ENCODE measurements at places on chromosomes 13 and 19.

- no peak for DNase-seq
These were observed 53.8 kb downstream of the ESD start for GRCh38 chr13:46743191-46743590.

GRCh38 chr13:44648392-44649103 lies 72.4 kb upstream of the TSC22D1 start:
- no peak for DNase-seq

GRCh38 chr19:47109541-47110375 lies 3.8 kb downstream of the ZC3H4 start:
- no peak for DNase-seq

DNA sequence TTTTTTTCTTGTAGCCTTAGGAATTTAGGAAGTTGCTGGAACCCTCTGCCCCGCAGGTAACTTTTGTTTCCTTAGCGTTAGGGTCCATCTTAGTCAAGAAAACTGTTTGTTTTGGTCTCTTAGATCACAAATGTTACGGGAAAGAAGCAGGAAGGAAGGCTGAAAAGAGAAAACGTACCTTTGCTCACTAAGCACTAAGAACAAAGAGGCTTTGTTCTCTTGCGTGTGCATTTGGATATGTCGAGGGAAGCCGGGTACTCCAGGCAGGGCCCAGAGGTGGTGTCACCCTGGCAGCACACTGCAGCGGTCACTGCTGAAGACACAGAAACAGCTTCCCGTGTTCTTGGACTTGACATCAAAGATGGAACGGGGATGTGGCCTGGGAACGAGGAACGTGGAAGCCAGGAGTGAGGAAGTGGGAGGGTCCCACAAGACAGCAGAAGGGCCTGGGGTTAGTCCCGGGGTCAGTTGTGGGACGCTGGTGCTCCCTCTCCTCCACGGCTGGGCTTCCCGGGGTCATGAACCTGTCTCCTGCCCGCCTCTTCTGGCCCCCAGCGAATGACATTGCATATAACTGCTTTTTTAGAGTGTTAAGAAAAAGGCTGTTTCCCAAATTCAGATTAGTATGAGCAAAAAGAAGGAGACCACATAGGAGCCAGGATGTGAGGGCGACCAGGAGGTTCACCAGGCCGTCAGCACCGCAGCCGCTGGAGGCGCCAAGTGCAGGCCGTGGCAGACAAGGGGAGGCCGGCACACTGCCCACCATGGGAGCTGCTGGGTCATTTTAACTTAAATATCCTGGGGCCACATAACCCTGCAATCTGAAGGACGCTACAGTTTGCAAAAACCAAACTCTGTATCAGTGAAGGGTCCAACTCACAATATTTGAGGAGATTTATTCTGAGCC lies 31.6 kb downstream of the ATP11A start:
- DNase-seq: no peak

- no peak for DNase-seq
These were observed 14.6 kb downstream of the XRCC1 start for GRCh38 chr19:43560687-43561086.

- no peak for DNase-seq
These were observed 28.9 kb upstream of the CACTIN start for GRCh38 chr19:3655402-3656072.

DNA sequence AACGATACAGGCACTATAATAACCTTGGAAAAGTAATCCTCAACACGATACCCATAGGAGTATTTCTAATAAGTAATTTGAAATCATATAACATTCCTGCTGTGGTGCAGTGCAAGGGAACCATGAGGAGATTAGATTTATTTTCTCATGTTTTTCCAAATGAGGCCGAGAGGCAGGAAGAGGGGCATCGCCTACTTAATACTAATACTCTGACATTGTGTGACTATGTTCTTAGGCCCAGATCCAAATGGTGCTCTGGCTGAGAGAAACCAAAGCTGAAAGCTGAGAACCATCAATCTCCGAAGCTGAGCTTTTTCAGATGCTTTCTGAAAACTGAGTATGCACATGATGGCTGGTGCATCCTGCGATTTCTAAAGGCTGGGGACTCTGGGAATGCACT lies 248.0 kb upstream of the MAB21L1 start:
- no peak for DNase-seq

DNA sequence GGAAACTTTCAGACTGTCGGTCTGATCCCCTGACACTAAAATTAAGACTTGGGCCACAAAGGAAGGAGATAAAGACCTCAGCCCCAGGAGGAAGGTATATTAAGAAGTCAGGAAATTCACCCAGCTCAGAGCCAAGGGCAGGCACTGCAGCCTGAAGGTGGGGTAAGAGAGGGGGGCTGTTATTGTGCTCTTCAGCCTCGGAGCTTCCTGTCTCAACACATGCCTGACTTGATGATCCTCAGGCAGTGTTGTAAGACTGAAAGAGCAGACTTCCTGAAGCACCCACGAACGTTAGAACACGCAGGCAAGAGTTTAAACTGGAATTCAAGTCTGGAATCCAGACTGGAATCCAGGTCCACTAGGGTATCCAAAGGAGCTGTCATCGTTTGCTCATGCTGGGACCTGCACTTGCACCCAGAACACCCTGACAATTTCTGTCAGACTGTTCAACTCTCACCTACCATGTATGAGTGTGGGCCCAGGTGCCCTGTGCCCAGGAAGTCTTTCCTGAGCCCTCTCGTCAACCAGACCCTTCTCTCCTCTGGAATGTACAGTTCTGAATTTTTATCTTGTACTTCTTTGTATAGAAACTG lies 10.7 kb upstream of the FLT1 start:
- DNase-seq: no peak

DNA sequence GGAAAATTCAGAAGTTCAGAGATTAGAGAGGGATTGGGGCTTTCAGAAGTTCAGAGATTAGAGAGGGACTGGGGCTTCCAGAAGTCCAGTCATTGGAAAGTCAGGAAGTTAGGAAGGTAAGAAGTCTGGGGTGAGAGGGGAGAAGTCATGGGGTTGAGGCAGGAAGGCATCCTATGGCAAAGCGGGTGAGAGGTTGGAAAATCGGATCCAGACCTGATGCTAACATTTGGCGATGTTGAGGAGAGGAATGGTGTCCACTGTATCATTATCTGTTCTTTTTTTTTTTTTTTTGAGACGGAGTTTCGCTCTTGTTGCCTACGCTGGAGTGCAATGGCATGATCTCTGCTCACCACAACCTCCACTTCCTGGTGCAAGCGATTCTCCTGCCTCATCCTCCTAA lies 11.1 kb downstream of the SYT3 start:
- DNase-seq: no peak

DNA sequence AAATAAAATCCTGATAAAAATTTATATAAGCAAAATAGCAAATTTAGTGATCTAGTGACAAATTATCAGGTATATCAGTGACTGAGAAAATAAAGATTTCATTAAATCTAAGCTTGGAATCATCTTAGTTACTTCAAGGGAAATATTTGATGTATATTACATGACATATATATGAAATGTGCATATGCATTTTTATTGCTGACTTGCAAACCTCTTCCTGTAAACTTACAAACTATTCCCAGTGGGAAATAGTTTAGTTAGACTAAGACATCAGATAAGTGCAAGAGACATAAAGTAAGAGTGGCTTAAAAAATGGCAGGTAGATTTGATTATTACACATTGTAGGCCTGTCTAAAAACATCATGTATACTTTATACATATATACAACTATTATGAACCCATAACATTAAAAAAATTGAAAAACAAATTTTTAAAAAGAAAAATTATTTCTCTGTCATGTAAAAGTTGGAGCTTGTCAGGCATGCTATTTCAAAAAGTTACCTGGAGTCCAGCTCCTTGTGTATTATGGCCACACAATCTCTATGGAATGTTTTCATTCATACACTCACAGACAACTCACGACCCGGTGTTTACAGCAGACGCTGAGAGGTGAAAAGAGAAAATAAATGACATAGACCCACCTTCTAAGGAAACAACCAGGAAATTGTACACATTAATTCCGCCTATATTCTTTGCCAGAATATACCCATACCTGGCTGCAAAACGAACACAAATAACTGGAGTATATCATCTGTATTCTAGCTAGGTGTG lies 724.5 kb downstream of the SLITRK6 start:
- no peak for DNase-seq

DNA sequence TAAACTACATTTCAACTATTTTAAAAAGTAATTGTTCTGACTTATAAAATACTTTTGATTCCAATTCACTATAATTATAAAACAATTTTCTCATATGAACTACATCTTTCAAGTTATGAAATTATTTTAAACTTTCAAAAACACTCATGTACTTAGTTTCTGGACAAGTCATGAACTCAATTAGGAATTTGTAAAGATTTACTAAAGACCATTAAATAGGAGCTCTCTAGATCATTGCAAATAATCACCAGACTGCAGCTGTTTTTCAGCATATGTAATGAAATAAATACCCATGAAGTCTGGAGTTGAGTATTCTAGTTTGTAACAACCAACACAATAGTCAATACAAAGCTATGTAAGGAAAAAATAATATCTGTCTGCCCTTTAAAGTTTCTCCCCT lies 605.1 kb upstream of the MIR17HG start:
- no peak for DNase-seq

DNA sequence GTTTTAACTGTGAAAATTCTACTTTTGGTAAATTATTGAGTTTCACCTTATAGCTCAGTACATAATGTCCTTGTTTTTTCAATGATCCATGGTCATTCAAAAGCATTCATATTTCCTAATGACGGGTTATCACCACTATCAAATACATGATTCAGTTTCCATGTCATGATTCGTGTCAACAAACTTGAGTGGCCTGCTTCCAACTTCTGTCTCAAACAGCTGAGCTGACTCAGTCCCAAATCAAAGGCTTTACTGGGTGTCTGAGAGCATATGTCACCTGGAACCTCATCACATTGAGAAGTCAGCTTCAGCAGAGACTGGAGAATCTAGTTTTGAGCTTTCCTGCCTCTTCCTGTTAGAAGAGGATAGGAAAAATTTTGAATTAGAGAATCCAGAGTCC lies 40.3 kb upstream of the SGCG start:
- no peak for DNase-seq

- no peak for DNase-seq
These were observed 6.1 kb upstream of the NANOS3 start for GRCh38 chr19:13870873-13871272.

DNA sequence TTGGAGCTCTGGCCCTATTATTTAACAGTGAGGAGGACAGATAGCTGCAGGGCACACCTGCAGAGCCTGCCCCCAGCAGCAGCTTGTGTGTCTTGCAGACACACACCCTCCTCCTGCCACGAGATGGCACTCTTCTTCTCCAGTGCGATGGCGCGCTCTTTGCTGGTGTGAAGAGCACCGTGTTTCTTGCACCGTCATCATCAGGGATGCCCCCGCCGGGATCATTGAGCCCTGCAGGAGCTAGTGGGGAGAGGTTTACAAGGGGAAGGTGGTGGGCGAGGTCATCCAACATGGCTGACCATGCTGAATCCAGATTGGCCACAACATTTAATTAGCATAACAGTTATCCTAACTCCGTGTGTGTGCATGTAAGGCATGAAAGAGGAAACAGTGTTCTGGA lies 105.6 kb downstream of the RAB20 start:
- peak; percentile 56 for DNase-seq

- no peak for DNase-seq
These were observed 30.3 kb upstream of the PDCD5 start for GRCh38 chr19:32550666-32551065.

DNA sequence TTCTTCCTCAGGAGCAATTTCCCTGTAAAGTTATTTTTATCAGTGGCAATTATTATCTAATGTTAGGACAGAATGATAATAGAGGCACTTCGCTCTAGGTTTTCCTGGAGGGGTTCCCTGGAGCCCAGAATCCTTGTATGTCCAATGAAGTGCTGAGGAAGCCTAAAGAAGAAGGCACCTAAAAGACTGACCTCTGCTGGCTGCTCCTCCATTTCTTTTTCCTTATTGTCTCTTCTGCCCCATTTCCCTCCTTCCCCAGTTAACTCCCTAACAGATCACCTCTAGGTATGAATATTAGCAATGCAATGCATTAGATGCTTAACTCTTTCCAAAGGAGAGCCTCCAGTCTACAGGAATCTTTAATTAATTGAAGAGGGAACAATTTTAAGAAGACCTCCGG lies 985.4 kb downstream of the DIAPH3 start:
- no peak for DNase-seq

DNA sequence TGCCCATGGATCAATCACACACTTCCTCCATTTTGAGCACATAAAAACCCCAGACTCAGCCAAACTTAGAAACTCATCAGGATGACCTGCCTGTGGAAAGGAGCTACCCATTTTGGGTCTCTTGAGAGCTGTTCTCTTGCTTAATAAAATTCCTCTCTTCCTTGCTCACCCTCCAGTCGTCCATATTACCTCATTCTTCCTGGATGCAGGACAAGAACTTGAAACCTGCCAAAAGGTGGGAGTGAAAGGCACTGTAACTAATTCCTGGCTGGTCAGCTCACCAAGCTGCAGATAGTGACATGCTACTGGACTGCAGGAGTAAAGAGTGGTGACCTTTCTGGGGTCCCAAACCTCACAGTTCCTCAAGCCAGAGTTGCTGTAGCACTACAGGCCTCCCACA lies 20.2 kb downstream of the LIG4 start:
- no peak for DNase-seq

DNA sequence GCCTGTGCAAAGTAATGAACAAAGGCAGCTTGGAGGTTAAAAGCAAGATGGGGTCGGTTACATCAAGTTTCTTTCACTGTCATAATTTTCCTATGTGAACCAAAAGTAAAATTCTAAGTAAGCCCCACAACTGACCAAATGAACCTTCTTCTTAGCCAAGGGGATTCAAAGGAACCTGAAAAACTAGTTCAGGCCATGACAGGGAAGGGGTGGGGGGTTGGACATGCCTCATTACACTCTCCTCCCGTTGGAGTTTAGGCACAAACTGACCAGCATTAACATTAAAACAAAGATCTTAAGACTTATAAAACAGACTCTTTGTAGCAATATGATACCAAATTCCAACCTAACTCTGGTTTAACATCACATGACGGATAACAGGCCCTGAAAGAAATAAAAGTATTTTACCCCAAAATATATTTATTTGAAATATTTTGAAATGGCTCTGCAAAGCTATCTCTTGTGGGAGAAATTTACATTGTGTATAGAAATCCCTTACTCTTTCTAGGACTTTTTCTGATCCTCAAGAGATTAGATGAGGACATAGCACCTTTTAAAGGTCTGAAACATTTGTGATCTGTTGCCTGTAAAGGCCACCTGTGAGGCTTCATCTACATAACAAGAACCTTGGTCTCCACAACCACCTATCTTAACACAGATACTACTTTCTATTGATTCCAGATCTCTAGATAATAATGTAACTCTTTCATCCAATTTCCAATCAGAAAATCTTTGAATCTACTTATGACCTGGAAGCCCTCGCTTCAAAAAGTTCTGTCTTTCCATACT lies 1829.0 kb upstream of the MIR17HG start:
- no peak for DNase-seq

- DNase-seq: no peak
These were observed 153.8 kb downstream of the DCT start for GRCh38 chr13:94325650-94326049.

All from NCI-H187 treated with DMSO at 0.1 percent for 48 hours (cell line).